Stimulated activated CD8-positive, alpha-beta memory T cell treated with anti-CD3 and anti-CD28 coated beads, Interleukin-15, amount 100 ng/mL, for 4 hours (primary cell): ENCODE measurements at places on chromosomes 4 and X.

DNA sequence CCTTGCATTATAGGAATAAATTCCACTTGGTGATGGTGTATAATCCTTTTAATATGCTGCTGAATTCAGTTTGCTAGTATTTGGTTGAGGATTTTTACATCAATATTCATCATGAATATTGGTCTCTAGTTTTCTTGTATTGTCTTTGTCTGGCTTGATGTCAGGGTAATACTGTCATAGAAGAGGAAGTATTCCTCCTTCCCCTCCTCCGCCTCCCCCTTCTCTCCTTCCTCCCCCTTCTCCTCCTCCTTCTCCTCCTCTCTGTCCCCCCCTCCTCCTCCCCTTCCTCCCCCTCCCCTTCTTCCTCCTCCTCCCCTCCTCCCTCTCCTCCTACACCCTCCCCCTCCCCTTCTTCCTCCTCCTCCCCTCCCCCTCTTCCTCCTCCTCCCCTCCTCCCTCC lies 65.8 kb downstream of the RGS12 start:
- DNase-seq, result no peak

GRCh38 chrX:110414679-110415439 lies 56.2 kb downstream of the RTL9 start:
- DNase-seq, result no peak

DNA sequence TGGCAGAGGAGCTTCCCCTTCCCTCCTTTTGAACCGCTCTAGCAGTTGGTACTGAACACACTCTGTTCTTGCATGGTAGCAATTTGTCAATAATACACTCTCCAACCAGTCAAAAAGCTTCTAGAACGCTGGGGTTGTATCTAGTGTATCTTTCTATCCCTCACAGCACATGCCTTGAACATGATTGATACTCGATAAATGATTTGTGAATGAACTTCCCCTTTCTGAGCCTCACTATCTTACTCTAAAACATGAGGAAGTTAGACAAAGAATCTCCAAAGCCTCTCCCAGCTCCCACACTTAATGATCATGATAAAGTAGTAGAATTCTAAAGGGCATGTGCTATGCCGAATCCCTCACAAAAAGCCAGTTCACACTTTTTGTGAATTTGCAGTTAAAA lies 64.4 kb downstream of the DLG3 start:
- no peak for DNase-seq

DNA sequence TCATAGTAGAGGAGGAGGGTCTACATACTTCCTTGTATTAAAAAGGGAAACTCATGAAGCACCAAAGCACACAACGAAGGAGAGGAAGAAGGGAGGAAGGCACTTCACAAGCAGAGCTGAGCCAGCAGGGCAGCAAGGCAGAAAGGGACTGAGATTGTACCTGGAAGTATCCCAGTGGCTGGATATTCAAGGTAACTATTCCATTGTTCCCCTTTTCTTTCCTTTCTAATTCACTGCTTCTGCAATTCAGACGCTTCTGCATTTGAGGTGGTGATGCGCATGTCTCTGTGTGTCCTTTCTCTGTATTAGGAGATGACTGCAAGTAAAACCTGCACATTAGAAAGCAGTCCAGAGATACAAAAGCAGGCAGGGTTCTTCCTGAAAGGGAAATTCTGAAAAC lies 54.9 kb downstream of the UBQLN2 start:
- DNase-seq, result no peak

- no peak for DNase-seq
Observed at GRCh38 chrX:119222932-119223331, 13.2 kb upstream of the PGRMC1 start.
